Chondrocyte (in vitro differentiated cells): ENCODE measurements at places on chromosomes 3 and 15. TPM values are rescaled to one million over a fixed set of nuclear protein-coding genes. Genes with fewer than 3 reads are reported as not detected.

DNA sequence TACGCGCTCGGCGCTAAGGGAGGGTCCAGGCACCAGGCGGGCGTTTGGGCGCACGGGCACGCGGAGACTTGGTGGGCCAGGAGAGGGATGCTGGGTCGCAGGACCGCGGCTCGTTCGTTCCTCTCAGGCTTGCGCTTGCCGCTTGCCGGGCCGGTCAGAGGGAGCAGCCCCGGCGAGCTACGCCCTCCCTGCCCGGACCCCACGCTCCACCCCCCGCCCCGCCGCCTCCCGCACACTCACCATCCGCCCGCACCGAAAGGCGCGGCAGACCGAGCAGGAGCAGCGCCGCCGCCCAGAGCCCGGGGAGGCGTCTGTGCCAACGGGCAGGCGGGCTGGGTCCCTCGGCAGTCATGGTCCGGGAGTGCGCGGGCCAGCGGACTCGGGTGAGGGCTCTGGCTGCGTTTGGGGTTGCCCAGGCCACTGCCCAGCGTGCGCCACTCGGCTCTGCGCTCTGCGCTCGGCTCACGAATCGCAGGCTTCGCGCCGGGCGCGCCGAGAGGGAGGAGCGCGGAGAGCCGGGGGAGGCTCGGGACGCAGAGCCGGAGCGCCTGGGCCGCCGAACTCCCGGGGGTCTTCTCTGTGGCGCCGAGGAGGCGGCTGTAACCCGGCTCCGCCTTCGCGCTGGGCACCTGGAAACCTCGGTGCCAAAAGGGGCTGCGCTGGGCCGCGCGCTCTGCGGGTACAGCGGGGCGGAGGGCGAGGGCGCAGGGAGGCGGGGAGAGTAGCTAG is at the start of gene SUSD5:
SUSD5 (minus strand) TSS at position 365 of the 729 bp plus-strand sequence; CDS start at position 352, 13 bp downstream.
- DNase-seq: peak; percentile 90

ITPKA gene
- total RNA-seq: 0.32 to 0.36 TPM in 2 of 3 replicates, not detected in the other

MESD gene
- total RNA-seq: 23.5 to 26.5 TPM (median 23.8 TPM) in 3 replicates

GRCh38 chr3:194727435-194728128 is 41.9 kb downstream of the FAM43A start:
- no peak for DNase-seq

- no peak for DNase-seq
Observed at GRCh38 chr3:156148946-156149381, 28.6 kb downstream of the KCNAB1 start.

DNA sequence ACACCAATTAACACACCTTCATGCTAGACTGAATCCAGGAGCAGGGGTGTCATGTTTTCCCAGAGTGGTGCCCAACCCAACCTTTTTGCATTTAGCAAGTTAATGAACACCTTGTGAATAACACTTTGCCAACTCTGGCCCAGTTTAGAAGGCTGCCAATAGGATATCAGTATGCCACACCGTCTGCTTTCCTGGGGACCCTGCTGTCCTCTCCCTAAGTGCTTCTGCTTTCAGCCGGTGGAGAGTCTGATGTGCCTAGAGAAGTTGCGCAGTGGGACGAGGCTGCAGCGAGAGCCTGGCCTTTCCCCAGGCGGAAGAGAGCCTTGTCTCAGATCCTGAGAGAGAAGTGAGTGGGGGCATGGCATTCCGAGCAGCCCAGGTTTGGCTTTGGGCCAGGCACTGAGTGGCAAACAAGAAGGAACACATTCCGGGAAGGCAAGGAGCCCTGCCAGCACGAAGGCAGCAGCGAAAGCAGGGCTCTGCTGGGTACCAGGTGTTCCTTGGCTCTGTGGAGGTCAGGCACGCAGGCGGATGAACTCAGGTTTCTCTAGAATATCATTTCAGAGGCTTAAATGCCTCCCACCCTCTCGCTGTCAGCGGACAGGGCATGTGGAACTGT is 36.9 kb downstream of the SENP8 start:
- no peak for DNase-seq

- DNase-seq: no peak
Observed at GRCh38 chr15:81795899-81796298, 249.9 kb downstream of the MEX3B start.

DNA sequence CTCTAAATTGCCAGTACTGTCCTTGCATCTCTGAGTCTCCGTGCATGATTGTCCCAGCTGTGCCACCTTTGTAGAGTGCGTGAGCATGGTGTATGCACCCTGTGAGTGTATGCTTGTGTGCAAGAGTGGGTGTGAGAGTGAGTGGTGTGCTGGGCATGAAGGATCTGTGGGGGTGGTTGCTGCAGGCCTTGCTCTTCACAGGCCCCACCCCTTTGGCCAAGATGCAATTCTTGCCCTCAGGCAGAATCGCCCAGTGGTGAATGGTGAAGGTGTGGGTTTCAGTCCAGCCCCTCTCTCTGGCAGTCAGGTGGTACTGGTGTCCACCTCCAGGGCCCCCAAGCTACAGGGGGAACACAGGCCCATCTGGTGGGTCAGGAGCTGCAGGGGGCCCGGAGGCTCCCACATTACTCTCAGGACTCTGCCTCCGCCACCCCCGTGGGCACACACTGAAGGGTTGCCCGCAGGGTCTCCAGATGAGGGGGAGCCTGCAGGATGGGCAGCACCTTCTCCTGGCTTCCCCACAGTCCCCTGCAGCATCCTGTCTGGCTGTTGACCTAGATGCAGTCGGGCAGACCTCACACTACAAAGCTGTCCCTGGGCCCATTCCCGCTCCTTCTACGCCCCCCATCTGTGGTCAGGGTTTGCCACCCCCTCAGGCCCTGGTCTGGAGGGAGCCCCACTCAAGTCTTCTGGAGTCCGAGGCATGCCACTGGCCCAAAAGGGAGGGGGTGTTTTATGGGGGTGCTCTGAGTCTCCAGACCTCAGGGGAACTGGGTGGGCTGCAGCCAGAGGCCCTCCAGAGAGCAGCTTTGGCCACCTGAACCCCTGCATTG is 8.3 kb upstream of the ROPN1B start:
- no peak for DNase-seq

MRAS gene
- total RNA-seq: 64.6 to 75.8 TPM (median 68.4 TPM) in 3 replicates

DNA sequence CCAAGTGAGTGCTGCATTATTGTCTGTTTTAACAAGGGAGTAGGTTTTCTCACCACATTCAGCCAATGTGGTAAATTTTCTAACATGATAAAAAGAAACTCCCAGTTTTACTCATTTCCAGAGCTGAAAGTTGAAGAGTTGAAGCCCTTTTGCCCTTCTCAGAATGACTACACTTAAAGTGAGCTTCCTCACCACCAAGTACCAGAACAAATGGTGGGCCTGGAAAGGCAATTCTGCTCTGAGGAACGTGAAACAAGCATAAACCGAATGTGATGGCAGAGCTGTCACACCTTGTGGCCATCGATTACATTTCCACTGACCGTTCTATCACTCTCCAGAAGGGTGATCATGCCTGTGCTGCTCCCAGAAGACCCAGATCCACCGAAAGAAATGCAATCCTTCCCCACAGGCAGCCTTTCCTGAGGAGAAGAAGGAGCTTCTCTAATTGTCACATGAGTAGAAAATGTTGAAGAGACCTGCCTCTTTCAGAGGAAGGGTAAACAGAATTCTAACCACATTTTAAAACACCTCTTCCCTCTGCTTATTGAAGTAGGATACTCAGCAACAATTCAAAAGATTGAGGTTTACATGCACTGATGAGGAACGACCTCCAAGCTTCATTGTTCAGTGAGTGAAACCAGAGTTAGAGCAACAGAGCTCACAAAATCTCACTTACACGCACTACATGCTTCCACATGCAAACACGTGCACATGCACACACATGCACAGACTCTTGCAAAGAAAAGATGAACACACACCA is 21.4 kb upstream of the CCR9 start:
- DNase-seq: no peak

GRCh38 chr15:96337365-96338023 is 7.0 kb downstream of the NR2F2 start:
- DNase-seq: no peak

GRCh38 chr3:270688-271087 is 74.1 kb downstream of the CHL1 start:
- DNase-seq: no peak

C3orf49 gene
- not detected in 3 replicates for total RNA-seq

DNA sequence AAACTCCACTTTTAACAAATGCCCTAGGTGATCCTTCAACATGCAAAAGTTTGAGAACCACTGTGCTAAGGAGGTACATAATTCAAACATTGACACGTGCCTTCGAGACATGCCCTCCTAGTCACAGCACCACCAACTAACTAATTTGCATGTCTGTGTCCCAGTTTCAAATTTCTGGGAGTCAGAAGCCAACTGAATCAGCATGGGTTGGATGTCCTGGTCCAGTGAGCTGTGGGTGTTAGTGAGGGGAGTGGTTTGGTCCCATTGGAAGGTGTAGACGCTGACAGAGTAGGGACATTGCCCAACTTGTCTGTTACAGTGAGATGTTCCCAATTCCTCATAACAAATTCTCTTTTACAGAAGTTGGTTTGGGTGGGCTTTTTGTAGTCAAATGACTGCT is 67.3 kb upstream of the ADPGK start:
- DNase-seq: no peak

RBP2 gene
- total RNA-seq: not detected in 3 replicates

ADCY5 gene
- total RNA-seq: 8.0 to 28.6 TPM (median 10.5 TPM) in 3 replicates

TIPIN gene
- 6.3 to 11.9 TPM (median 8.2 TPM) in 3 replicates for total RNA-seq

DNA sequence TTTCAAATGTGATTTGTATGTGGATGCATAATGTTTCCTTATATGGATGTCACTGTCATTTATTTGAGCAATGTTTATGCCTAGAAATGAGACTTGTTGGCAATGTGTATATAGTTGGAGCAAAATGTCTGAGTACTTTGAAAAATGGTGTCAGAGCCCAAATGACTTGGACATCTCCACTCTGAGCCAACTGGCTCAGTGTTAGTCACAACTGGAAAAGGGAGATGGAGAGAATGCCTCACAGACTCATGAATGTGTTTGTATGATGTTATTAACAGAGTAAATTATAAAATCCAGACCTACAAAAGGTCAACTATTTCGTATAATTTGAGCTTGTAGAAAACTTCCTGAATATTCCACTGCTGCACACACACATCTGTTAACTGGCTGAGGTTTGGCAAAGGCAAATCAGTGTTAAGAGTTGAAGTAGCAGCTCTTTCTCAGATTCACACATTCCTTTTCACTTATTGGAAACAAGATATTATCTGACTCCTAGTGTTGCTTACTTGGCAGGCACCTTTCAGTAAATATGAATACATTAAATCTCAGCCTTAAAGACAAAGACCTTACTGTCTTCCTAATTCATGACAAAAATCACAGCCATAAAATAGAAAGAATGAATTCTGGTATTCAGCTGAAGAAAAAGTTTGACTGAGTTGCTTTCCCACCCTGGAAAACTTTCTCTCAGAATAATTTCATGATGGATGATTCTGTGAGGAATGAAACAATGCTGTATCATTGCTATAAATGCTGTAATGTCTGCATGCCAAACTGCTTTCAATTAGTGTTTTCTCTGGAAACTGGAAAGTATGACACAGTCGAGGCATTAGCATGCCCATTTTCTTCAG is 27.0 kb downstream of the ADIPOQ start:
- no peak for DNase-seq

PRSS50 gene
- not detected in 3 replicates for total RNA-seq

ZNF620 gene
- 1.1 to 2.3 TPM (median 2.0 TPM) in 3 replicates for total RNA-seq

GRCh38 chr3:167095976-167096375 is 284.1 kb downstream of the ZBBX start:
- no peak for DNase-seq

MYZAP gene
- total RNA-seq: 0.17 to 1.9 TPM in 2 of 3 replicates, not detected in the other
